Renal cortical epithelial cell (primary cell): ENCODE measurements at places on chromosomes 7 and 10. TPM values are rescaled to one million over a fixed set of nuclear protein-coding genes. Genes with fewer than 3 reads are reported as not detected.

- no peak for DNase-seq
Measured at GRCh38 chr7:12655161-12655560, 32.3 kb upstream of the ARL4A start.

- DNase-seq: no peak
Measured at GRCh38 chr10:64040781-64041180, 519.6 kb downstream of the REEP3 start.

DNA sequence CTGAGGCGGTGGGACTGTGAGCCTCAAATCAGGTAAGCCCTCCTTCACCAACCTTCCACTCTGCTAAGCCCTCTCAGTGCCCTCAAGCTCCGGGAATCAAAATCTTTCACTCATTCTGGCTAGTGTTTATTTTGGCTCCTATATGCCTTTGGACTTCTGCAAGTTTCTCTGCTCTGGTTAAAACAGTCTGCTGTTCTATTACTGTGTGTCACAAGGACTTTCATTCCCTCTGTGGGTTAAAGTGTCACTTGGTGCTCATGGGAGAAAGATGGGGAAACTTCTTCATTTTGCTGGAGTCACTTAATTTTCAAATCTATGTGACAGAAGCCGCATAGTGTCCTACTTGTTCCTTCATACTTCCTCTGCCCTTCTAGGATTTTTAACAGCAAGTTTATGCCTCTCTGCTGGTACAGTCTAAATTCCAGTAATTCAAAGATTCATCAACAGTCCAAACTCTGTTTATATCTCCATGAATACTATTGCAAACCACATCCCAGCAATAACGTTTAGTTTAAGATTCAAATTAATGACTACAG lies 61.3 kb downstream of the CD36 start:
- peak; percentile 64 for DNase-seq

DNA sequence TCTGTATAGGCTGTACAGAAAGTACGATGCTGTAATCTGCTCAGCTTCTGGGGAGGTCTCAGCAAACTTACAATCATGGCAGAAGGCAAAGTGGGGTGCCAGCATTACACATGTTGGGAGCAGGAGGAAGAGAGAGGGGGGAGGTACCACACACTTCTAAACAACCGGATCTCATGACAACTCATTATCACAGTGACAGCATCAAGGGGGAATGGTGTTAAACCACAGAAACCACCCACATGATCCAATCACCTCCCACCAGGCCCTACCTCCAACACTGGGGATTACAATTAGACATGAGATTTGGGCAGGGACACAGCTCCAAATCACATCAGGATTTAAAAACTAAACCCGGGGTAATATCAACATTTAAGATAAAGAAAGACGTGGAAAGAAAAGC lies 468.8 kb upstream of the AUTS2 start:
- no peak for DNase-seq

The IDI2 gene
- total RNA-seq: not detected in 2 replicates
